H1 (cell line): ENCODE measurements at places on chromosomes 12 and 14.
A peak's percentile ranks its signal among the peaks of the same experiment; 100 is the strongest.

DNA sequence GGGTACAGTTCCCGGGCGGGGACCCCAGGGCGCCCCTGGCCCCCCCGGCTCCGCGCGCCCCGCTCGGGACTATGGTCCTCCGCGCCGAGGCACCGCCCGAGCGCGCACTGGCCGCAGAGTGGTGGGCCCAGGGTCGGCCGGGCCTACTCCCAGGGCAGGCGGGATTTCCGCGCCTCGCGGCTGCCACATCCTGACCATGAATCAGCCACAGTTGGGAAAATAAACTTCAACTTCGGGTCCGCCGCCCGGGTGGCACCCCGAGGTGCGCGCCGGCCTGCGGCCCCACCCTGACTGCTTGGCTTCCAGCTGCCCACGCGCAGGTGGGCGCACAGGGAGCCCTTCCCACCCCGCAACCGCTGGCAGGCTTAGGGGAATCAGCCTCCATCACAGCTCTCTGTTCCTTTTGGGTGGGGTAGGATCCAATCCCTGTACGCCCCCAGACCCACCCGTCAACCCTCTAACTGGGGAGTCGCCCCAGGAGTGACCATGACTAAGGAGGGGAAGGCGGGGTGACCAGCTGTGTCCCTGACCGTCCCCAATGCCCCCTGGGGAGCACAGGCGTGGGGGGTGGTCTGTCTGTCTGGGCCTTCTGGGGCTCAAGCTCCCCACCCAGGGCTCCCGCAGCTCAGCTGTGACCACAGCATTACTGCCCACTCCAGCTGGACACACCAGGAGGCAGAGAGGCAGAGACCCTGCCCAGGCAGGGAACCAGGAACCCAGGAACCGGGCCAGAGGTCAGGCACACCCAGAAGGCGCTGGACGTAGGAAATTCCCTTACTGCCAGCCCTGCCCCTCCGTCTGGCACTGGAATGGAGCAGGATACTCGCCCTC lies 678 bp downstream of the INF2 start:
- no peaks in the 10 kb centered on the region for H3K36me3 ChIP-seq
- no peaks in the 10 kb centered on the region for H3K27me3 ChIP-seq

- H3K36me3 ChIP-seq = no peaks in the 10 kb centered on the region
- no peak overlapping the region for H3K27ac ChIP-seq
- peaks cover 12% of the 10 kb centered on the region for H3K4me1 ChIP-seq
- no peaks in the 10 kb centered on the region for H3K27me3 ChIP-seq
- H3K4me3 ChIP-seq = no peak overlapping the region
These were observed 37.6 kb downstream of the PACS2 start for GRCh38 chr14:105351920-105352851.

GRCh38 chr12:10320643-10321042 lies 13.0 kb downstream of the KLRD1 start:
- H3K27ac ChIP-seq = no peak overlapping the region
- no peaks in the 10 kb centered on the region for H3K4me1 ChIP-seq
- H3K27me3 ChIP-seq = no peaks in the 10 kb centered on the region
- no peak overlapping the region for H3K4me3 ChIP-seq
- DNase-seq = no peak

GRCh38 chr12:116878567-116879508 lies 2.4 kb downstream of the HRK start:
- peaks cover 4% of the 10 kb centered on the region; the same call in 1 of the 2 replicates for H3K36me3 ChIP-seq
- no peak for DNase-seq
- H3K4me3 ChIP-seq = peak overlapping the region; percentile 56
- H3K27ac ChIP-seq = no peak overlapping the region
- H3K27me3 ChIP-seq = peaks cover 64% of the 10 kb centered on the region

DNA sequence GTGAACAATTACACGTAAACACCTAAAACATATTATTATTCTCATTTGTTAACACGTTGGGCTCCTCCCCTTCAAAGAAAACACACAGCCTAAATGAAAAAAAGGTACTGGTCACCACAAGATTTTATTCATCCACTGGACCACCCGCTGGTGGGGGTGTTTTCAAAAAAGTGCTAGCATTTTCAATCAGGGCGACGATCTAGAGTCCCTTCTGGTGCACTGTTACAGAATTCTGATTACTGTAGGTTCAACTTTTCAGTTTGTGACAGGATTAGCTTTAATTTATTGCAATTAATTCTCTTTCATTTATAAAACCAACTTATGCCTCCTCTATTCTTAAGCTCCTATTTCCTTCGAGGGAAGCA lies 443 bp downstream of the MAGOHB start:
- DNase-seq = no peak
- H3K4me3 ChIP-seq = peak overlapping the region; percentile 86
- H3K27ac ChIP-seq = peak overlapping the region; percentile 99
- H3K4me1 ChIP-seq = no peaks in the 10 kb centered on the region
- H3K36me3 ChIP-seq = no peaks in the 10 kb centered on the region

DNA sequence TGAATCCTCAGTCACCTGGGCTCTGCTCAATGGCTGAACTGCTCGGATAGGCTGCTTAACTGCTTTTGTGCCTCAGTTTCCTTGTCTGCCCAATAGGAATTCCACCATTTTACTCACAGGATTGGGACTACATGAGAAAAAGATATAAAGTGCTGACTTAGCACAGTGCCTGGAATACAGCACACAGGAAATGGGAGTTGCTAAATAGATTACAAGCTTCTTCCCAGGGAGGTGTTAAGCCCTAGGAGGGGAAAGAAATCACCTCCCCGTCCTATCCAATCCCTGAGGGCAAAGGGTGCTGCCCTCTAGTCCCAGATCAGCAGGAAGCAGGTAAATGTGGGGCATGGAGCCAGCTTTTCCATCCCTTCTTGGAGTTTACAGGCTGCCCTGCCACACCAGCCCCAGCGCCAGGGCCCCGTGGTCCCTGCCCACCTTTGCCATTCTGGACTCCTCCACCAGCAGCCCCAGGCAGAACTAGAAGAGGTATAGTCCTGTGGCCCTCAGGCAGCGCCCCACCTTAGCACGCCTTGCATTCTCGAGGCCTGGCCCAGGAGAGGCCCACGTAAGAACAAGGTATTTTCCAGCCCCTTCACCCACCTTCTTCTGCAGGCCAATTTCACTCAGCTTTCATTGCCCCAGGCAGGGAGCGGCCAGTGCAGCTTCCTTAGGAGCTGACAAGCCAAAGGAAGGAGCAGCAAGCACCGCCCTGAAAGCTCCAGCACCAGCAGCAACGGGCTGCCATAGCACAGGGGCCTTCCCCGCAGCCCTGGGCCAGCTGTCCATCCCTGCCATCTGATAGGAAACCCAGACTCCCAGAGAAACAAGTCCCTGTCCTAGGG lies 28.8 kb upstream of the RPLP0 start:
- H3K27me3 ChIP-seq = no peaks in the 10 kb centered on the region
- 0 out of 2 replicates have a peak, but pooled peaks cover 4% of the 10 kb centered on the region for H3K36me3 ChIP-seq
- peak overlapping the region; percentile 96 for H3K27ac ChIP-seq
- no peak for DNase-seq
- H3K4me1 ChIP-seq = peaks cover 43% of the 10 kb centered on the region
- H3K4me3 ChIP-seq = peak overlapping the region; percentile 29

- no peaks in the 10 kb centered on the region for H3K4me1 ChIP-seq
- H3K27ac ChIP-seq = no peak overlapping the region
- H3K4me3 ChIP-seq = no peak overlapping the region
- DNase-seq = no peak
These were observed 221.0 kb downstream of the ASCL1 start for GRCh38 chr12:103178366-103179080.

DNA sequence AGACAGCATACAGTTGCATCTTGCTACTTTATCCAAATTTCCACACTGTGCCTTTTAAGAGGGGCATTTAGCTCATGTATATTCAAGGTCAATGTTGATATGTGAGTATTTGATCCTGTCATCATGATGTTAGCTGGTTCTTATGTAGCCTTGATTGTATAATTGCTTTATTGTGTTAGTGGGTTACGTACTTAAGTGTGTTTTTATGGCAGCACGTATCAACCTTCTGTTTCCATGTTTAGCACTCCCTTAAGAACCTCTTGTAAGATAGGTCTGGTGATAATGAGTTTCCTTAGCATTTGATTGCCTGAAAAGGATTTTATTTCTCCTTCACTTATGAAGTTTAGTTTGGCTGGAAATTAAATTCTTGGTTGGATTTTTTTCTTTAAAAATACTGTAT lies 445.2 kb downstream of the NAV3 start:
- H3K4me1 ChIP-seq = no peaks in the 10 kb centered on the region
- no peak overlapping the region for H3K4me3 ChIP-seq
- H3K27me3 ChIP-seq = no peaks in the 10 kb centered on the region
- no peak for DNase-seq
- H3K36me3 ChIP-seq = no peaks in the 10 kb centered on the region

DNA sequence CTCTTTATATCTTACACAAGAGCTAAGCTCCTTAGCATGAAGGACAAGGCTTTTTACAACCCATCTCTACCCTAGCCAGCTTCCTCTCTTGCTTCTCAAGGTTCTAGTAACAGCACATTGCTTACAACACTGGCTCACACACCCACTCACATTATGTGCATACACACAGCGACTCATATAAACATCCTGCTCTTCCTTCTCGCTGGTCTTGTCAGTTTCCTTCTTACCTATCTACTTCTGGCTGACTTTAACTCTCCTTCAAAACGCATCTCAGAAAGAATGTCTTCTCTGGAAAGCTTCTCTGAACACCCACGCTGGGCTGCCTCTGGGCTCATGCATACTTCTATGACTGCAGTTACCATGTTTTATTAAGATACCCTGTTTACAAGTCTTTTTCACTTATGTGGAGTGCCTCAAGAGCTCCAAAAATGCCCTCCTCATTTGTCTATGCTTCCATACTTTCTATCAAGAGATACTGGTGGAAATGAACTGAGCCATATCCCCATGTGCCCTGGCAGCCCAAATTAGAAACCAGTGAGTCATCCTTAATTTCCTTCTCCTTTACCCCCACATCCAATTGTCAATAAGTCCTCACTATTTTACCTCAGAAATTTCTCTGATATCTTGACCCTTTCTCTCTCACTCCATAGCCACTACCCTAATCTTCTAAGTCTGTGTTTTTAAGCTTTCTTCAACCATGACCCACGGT lies 126.9 kb upstream of the KRAS start:
- no peaks in the 10 kb centered on the region for H3K27me3 ChIP-seq
- H3K4me3 ChIP-seq = no peak overlapping the region
- H3K27ac ChIP-seq = no peak overlapping the region
- H3K36me3 ChIP-seq = no peaks in the 10 kb centered on the region
- no peaks in the 10 kb centered on the region for H3K4me1 ChIP-seq

- peaks cover 9% of the 10 kb centered on the region for H3K4me1 ChIP-seq
- DNase-seq = no peak
- H3K27me3 ChIP-seq = no peaks in the 10 kb centered on the region
These were observed 2.4 kb downstream of the GALNT6 start for GRCh38 chr12:51388846-51389245.

DNA sequence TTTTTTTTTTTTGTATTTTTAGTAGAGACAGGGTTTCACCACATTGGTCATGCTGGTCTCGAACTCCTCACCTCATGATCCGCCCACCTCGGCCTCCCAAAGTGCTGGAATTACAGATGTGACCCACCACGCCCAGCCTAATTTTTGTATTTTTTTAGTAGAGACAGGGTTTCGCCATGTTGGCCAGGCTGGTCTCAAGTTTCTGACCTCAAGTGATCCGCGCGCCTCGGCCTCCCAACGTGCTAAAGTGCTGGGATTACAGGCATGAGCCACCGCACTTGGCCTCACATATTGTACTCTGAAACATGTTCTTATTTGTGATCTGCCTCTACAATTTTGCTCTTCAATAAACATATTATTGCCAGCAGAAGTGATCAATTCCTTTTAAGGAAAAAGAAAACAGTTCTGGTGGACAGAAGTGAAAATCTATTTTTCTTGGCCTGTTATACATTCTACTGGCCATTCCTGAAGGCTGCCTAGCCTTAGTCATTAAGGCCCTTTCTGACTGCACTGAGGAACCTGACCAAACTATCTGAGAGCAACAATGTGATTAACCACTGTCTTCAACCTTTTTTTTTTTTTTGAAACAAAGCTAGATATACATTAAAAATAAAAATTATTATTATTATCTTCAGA lies 36.1 kb downstream of the SNX6 start:
- no peak overlapping the region for H3K4me3 ChIP-seq
- no peak overlapping the region for H3K27ac ChIP-seq
- H3K4me1 ChIP-seq = no peaks in the 10 kb centered on the region
- H3K36me3 ChIP-seq = peaks cover 63% of the 10 kb centered on the region

- H3K27ac ChIP-seq = no peak overlapping the region
- no peaks in the 10 kb centered on the region for H3K27me3 ChIP-seq
- no peaks in the 10 kb centered on the region for H3K36me3 ChIP-seq
These were observed 108.5 kb downstream of the SCARB1 start for GRCh38 chr12:124754949-124755800.
